NCI-H2081 treated with DMSO at 0.1 percent for 48 hours (cell line): ENCODE measurements at places on chromosomes 4 and X.

DNA sequence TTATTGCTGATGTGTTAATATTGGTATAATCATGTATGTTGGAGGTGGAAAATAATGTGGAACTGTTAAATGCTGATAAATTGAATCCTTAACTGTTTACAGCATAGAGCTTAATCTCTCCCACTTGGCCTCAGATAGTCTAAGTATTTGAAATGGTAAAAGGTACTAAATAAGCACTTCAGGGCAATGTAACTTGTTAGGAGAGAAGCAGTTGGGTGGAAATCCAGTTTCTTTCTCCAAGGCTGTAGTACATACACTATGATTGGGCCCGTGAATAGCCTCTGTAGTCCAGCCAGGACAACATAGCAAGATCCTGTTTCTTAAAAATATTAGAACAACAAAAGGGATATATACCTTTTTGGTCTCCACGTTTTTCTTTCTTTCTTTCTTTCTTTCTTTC is 39.7 kb downstream of the NUDT9 start:
- DNase-seq = no peak

- DNase-seq = no peak
These were observed 76.1 kb downstream of the AMMECR1 start for GRCh38 chrX:110241816-110242215.

DNA sequence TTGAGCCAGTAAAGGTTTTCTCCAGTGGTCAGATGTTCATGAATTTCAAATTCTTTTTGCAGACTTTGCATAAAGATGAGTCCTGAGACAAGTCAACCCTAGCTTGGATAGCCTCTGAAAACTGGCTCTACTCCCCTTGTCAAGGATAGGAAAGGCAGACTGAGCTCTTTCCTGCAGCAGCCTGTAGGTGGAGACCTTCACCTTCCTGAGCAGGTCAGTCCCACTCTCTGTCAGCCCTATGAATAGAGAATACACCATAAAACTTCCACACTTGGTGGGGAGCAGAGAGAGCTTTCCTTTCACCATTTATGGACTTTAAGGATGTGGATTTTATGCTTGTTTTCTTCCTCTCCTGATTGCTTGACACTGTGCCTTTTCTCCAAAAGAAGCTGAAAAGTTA is 41.9 kb downstream of the PCDH19 start:
- peak; percentile 14 for DNase-seq

DNA sequence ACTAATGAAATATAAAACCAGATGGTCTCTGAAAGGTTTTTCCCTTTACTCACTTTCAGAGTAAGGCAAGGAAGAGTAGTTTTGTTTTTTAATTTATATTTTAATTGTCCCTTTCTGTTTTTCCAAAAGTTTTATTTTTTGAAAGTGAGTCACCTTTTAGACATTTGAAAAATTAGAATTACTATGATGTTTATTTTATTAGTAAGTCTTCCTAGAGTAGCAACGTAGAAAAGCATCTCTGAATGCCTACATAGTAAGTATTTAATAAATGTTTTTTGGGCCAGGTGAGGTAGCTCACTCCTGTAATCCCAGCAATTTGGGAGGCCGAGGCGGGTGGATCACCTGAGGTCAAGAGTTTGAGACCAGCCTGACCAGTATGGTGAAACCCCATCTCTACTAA is 51.1 kb downstream of the TET2 start:
- DNase-seq = no peak

- DNase-seq = no peak
These were observed 22.4 kb downstream of the RAB40AL start for GRCh38 chrX:102959471-102959870.

GRCh38 chr4:120007896-120008436 is 58.7 kb downstream of the MAD2L1 start:
- DNase-seq = no peak

DNA sequence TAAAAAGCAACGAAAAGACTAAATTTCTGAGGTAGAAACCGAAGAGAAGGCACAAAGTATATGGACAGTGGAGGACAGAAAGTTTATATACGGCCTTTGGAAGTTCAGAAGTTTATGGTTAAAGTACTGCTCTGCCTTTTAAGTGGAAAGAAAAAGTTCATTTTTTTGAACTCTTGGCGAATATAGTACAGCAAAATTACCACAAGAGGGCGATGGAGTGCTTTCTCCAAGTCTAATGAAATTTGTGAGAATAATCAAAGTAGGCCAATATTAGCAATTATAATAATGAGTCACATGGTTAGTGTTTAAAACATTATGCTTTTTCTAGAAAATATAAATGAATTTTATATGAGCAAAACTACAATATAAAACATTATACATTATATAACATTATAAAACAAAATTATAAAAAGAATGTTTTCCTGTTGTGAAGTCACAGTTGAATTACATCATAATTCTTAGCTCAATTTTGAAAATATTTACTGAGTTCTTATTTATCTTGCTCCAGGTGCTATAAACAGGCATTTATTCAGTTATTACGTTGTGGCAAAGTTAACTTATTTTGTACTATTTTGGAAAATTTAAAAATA is 136.2 kb upstream of the BMPR1B start:
- no peak for DNase-seq

DNA sequence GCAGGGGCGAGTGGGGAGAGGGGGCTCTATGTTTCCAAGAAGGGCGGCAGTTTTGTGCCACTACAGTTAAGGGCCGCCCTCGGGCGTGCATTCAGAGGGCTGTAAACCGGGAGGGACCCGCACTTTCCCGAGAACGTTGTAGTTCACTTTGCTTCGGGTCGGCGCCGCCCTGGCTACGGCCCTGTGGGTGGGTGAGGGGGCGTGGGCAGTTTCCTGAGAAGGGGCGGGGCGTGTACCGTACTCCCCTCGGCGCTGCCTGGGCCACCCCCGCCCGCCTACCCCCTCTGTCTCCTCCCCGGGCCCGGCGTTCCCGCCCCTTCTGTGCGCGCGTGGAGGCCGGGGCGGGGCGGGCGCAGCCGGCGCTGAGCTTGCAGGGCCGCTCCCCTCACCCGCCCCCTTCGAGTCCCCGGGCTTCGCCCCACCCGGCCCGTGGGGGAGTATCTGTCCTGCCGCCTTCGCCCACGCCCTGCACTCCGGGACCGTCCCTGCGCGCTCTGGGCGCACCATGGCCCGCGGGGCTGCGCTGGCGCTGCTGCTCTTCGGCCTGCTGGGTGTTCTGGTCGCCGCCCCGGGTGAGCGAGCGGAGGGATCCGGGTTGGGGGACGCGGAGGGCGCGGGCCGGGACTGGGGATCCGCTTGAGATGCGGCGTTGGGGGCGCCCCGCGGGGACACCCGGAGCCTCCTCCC is at the start of gene CD99:
Gene CD99 (plus strand): TSS at position 440 of the 687 bp plus-strand sequence. CDS start 66 bp downstream, at position 506.
- no peak for DNase-seq

DNA sequence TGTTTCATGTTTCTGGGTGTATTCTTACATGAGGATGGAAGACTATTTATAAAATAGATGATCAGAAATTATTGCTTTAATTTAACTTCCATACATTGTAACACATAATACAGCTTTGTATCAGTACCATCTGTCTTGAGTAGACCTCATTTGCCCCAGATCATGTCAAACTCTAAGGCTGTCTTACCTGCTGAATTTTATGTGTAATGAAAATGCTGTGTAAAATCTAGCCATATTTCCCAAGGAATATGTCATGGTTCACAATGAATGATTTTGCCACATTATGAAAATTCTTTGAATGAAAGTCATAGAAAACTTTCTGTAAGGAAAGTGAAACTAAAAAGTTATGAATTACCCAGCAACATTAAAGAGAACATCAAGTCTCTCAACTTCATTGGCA is 7.4 kb downstream of the BDH2 start:
- DNase-seq = no peak

DNA sequence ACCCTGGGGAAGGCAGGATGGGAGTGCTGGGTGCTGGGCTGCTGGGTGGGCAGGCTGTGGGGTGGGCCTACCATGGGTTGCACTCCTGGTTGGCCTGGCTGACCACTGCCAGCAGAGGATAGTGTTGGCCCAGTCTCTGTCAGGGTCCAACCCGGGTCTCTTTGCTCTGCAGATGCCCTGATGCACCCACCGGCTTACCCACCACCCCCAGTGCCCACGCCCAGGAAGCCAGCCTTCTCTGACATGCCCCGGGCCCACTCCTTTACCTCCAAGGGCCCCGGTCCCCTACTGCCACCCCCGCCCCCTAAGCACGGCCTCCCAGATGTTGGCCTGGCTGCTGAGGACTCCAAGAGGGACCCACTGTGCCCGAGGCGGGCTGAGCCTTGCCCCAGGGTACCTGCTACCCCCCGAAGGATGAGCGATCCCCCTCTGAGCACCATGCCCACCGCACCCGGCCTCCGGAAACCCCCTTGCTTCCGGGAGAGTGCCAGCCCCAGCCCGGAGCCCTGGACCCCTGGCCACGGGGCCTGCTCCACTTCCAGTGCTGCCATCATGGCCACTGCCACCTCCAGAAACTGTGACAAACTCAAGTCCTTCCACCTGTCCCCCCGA is 14.2 kb upstream of the ADD1 start:
- no peak for DNase-seq

DNA sequence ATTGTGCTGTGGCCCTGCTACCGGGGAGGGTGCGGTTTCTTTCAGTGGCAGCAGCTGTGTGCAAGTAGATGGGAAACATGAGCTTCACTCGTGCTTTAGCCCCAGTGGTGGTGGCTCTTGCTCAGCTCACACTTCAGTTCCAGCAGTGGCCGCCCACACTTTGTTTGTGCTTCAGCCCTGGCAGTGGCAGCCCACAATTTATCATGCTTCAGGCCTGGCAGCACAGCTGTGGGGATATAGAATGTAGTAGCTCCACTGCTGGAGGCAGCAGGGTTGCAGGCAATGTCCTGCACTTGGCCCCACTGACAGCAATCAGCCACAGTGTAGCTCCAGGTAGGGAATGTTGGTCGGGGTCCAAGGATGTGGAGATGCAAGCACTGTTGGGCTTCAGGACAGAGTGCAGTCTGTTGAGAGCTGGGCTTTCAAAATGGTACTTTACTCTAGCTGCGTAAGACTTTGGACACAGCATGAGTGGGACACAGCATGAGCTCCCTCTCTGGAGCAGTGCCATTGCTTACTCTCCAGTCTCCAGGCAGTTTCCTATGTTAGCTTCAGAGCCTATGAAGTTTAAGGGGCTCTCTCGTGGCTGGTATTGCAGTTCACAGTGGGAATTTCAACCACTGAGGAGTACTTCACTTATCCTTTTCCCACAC is 413.1 kb downstream of the PDGFC start:
- DNase-seq = no peak

GRCh38 chr4:80072744-80073472 is at the start of gene ANTXR2:
Gene ANTXR2 (minus strand): TSS chr4:80073229. CDS start chr4:80072560, 669 bp downstream.
- DNase-seq = peak; percentile 28

GRCh38 chrX:13005661-13006473 is 31.0 kb downstream of the TMSB4X start:
- DNase-seq = no peak

DNA sequence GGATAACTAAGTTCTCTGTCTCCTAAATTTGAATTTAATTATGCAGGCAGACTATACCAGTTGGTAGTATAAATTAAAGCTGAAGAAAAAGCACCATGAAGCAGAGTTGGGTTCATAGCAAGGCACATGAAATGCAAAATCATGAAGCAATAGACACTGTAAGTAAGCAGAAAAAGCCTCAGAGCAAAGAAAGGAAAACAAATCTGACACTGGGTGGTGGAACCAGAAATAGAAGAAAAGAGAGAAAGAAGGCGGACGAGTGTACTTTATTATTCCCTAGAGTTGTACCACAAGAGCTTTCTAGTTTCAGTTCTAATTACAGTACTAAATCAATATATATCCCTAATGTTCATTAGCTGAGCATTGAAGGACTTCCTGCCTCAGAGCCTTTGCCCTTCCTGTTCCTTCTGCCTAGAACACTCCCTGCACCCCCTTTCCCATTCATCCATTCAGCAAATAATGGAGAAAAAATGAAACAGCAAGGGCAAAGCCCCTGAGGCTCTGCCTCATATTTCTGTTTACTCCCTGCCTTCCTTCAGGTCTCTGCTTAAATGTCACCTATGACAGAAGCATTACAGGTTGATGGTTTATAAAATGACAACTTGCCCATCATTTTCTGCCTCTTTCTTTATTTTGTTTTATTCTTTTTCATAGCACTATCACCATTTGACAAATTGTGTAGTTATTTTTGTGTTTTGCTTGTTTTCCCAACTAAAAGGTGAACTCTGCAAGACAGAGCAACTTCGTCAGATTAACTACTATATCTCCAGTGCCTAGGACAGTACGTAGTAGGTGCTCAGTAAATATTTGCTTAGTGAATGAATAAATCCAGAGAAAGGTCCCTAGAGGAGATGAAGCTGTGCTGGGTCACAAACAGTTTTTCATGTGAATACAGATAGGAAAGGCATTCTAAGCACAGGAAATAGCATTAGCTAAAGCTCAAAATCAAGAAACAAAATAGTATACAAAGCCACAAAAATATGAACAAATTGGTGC is 154.0 kb upstream of the RASGEF1B start:
- no peak for DNase-seq

DNA sequence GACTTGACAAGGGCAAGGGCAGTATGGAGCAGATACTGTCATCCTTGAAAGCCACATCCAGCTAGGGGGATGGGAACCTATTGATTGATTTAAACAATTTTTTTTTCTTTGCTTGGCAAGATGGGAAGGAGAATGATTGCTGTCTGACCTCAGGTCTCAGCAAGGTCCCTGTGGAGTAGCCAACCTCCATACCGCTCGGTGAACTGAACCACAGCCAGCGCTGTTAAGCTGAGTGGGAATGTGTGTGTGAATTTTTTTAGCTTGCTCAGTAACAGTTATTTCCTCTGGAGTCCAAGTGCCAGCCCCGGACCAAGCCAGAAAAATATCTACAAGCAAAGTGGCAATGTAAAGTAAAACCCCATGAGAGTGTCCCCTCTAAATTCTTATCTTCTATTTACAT is 25.9 kb downstream of the DCX start:
- DNase-seq = no peak

- DNase-seq = no peak
These were observed 33.2 kb upstream of the OCIAD2 start for GRCh38 chr4:48939785-48940184.
